Suprapubic skin (tissue), 4 donors: ENCODE measurements at places on chromosomes 11 and 22. TPM values are rescaled to one million over a fixed set of nuclear protein-coding genes. Genes with fewer than 3 reads are reported as not detected.

DNHD1 gene
- total RNA-seq: 6.4 TPM

LINC01488 gene
- not detected for total RNA-seq

ARVCF gene
- 24.6 TPM for total RNA-seq

DNA sequence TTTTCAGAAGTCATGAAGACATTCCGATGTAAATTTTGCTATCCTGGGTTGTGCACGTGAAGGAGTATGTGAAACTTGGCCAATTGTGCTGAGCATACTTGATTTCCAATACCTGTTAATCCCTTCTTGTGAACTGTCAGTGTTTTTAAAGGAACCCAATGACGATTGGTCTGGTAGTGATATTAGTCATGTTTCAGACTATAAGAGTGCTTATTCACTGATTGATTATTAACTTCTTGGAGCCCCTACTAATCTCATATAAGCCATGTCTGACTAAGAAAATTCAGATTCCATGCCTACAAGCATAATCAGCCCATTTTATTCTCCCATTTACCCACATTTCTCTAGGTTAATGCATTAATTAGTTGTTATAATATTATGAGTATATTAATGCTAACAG lies 330.8 kb upstream of the MTNR1B start:
- no peak overlapping the region for H3K27ac ChIP-seq
- DNase-seq: no peak
- no peak overlapping the region for H3K4me3 ChIP-seq
- no peaks in the 10 kb centered on the region for H3K27me3 ChIP-seq
- H3K4me1 ChIP-seq: no peaks in the 10 kb centered on the region

GRCh38 chr11:61761440-61762222 lies 9.2 kb downstream of the MYRF start:
- no peak overlapping the region for H3K27ac ChIP-seq
- no peaks in the 10 kb centered on the region for H3K36me3 ChIP-seq
- DNase-seq: no peak
- no peaks in the 10 kb centered on the region for H3K4me1 ChIP-seq
- peaks cover 51% of the 10 kb centered on the region for H3K27me3 ChIP-seq
- H3K4me3 ChIP-seq: no peak overlapping the region

DNA sequence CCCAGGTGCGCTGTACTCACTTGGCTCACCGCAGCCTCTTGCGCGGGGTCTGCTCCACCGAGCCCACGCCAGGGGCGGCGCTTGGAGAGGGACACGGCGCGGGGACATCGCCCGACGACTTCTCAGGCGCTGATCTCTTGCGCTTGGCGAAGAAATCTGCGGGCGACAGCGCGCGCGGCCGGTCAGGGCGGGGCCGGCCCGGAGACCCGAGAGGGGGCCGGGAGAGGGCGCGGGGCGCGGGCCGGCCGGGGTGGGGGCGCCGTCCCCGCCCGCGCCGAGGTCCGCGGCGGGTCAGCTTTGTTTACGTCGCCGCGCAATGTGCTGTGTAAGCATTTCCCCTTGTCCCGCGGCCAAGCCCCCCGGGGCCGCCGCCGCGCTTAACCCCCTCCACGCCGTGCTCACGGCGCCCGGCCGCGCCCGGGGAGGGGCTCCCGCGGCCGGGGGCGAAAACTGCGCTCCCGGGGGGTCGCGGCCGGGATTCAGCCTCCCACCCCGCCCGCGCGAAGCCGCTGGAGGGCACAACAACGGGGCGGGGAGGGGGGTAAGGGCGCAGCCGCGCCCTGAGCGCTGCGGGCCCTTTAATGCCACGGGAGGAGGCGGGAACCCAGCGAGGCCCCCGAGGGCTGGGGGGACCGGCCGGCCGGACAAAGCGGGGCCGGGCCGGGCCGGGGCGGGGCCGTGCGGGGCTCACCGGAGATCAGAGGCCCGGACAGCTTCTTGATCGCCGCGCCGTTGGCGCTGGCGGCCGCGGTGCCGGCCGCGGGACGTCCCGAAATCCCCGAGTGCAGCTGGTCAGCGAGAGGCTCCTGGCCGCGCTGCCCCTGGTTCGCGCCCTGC lies 1.4 kb downstream of the CDKN1C start:
- H3K36me3 ChIP-seq: no peaks in the 10 kb centered on the region
- peaks cover 41% of the 10 kb centered on the region for H3K4me1 ChIP-seq
- H3K27me3 ChIP-seq: no peaks in the 10 kb centered on the region
- H3K4me3 ChIP-seq: peak overlapping the region; percentile 75
- peak overlapping the region; percentile 69 for H3K27ac ChIP-seq

DNA sequence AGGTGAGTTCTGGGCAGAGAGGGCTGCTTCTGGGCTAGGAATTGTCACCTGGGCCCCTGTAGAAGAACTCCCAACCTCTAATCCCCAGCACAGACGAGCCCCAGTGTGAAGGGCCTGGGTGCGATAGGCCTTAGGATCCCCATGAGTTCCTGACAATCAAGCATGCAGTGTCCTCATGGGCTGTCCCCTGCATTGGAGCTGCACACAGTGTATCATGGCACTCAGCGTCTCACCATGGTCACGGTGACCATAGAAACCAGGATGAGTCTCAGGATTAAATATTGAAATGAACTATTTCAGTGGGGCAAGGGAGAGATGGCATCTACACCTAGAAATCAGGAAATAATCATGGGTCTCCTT lies 292 bp downstream of the SCGB2A1 start:
- H3K27ac ChIP-seq: no peak overlapping the region
- peaks cover 4% of the 10 kb centered on the region for H3K4me1 ChIP-seq
- DNase-seq: no peak
- H3K27me3 ChIP-seq: no peaks in the 10 kb centered on the region
- no peaks in the 10 kb centered on the region for H3K36me3 ChIP-seq

- no peaks in the 10 kb centered on the region for H3K27me3 ChIP-seq
- H3K4me3 ChIP-seq: no peak overlapping the region
- H3K27ac ChIP-seq: no peak overlapping the region
- DNase-seq: peak; percentile 65
- no peaks in the 10 kb centered on the region for H3K4me1 ChIP-seq
Measured at GRCh38 chr22:48754611-48755058, 1073.0 kb downstream of the BRD1 start.

- H3K36me3 ChIP-seq: no peaks in the 10 kb centered on the region
- no peaks in the 10 kb centered on the region for H3K27me3 ChIP-seq
- no peak overlapping the region for H3K27ac ChIP-seq
- peaks cover 77% of the 10 kb centered on the region for H3K4me1 ChIP-seq
- no peak overlapping the region for H3K4me3 ChIP-seq
- no peak for DNase-seq
Measured at GRCh38 chr11:62431171-62431901, 12.5 kb downstream of the SCGB1A1 start.

DNA sequence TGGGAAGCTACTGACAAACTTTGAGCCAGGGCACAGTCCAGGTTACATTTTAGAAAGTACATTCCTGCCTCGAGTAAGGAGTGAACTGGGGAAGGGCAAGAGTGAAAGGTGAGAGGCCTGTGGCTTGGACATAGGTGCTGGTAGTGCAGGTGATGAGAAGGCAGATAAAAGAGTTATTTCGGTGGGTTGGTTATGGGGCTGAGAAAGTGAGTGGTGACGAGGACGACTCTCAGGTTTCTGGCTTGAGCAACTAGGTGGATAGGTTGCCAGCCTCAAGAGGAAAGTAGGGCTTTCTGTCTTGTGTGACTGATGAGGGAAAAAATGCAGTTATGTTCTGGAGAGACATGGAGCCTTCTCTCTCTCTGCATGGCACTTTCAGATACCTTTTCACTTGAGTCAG lies 3.7 kb downstream of the POLR2F start:
- H3K36me3 ChIP-seq: peaks cover 59% of the 10 kb centered on the region
- H3K27me3 ChIP-seq: no peaks in the 10 kb centered on the region
- H3K27ac ChIP-seq: no peak overlapping the region
